ENCODE measurements at places on chromosomes 6 and 20.

- no peak for DNase-seq
Measured at GRCh38 chr6:19157486-19157885, 679.7 kb upstream of the ID4 start.

GRCh38 chr20:62357187-62357667, 9.9 kb downstream of the LAMA5 start:
- DNase-seq = peak; percentile 89

DNA sequence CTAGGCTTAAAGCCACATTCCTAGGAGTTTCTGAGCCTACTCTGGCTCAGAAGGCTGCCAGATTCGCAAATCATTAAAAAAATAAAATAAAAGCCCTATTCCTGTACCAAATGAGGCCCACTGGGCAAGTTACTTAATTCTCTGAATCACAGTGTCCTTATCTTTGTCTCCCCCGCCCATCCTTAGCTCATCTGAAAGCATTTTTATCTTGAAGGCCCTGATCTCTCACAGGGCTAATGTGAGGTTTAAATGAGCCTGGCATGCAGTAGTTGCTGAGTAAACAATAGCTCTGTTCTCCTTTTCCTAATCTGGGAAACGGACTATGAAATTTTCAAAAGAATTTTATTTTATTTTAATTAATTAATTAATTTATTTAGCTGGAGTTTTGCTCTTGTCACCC, 2.1 kb upstream of the ZBTB12 start:
- DNase-seq = no peak

GRCh38 chr20:54772893-54773642, 297.7 kb downstream of the DOK5 start:
- DNase-seq = no peak

DNA sequence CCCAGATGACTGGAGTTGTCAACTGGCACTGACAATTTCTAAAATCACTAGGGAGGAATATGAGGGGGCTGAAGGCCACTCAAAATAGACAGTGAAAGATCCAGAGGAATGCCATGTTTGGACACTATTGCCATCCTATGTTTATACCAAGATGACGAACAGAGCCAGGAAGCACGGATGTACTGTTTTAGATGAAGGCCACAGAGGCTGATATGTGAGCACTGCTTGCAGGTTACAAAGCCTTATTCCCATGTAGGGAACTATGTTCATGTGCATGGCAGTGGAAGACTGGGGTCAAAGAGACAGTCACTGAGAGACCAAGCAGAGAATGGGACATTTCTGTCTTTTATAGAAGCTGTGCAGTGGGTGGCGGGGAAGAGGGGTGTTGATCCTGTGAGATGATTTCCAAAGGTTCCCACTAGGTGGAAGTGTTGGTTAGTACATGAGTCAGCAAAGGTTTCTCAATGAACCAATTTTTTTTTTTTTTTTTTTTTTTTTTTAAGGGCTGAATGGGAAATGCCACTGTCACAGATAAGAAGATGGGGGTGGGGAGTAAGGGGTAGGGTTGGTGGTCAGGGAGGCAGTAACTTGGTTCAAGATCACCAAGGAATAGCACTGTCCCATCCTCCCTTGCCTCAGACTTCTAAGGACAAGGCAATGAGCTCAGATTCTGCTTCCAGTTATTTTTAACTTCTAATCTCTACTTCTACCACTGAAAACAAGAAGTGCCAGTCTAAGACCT, 46.7 kb upstream of the MOCS1 start:
- DNase-seq = peak; percentile 22

DNA sequence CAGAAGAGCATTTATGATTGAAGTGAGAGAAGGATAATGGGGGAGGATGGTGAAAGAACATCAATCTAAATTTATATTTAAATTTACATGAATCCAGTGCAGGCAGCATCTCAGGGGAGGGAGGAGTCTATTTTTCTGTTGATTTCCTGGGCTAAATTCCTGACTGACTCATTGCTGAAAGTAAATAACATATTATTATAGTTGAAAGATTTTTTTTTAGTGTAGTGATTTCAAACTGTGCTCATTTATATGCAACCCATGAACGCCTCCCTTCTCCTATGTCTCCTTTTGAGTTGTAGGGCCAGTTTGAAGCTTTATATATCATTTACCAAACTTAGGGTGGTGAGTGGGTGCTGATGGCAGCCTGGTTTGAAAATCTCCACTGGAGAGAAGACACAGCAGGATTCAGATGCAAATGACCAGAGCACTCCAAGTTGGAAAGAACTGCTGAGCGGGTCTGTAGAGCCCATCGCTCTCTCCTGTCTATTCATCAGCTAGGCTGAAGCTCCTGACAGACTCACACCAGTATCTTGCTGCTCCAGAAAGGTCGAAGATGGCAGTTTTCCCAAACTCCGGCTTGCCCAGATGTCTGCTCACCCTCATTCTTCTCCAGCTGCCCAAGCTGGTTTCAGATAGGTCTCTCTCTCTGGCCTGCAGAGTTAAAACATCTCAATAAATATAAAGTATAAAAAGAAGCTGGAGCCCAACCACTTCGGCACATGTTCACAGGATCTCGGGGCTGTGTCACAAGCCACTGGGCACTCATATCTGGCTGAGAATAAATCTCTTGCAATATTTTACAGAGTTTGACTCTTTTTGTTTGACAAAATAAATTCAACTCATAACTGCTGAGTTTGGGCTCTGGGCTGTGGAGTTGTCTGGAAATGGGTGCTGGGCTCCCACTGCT, 18.3 kb downstream of the BTN2A1 start:
- no peak for DNase-seq
